DMS153 (cell line): ENCODE measurements at places on chromosomes 7 and 10.

DNA sequence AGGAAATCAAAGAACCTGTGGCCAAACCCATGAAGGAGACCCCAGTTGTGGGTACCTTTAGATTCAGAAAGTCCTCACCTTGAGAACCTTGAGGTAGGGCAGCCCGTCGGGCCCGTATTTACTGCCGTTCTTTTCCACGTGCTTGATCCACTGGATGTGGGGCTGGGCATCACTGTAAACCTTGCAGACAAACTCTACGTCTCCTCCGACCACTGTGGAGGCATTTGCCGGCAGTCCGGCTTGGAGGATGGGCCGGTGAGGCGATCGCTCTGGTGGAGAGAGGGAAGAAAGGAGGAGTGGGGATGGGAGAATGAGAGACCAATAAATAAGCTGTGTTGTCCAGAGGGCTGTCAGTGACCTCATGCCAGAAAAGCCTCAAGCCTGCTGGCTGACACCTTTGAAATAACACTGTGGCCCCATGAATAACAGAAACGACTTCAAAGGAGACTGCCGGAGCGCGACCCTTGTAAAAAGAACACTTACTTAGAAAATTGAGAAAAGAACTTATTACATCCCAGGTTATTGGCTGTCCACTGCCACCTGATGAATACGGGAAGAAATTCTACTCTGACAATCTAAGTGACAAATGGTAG, 78.2 kb downstream of the FGFR2 start:
- DNase-seq, result no peak

DNA sequence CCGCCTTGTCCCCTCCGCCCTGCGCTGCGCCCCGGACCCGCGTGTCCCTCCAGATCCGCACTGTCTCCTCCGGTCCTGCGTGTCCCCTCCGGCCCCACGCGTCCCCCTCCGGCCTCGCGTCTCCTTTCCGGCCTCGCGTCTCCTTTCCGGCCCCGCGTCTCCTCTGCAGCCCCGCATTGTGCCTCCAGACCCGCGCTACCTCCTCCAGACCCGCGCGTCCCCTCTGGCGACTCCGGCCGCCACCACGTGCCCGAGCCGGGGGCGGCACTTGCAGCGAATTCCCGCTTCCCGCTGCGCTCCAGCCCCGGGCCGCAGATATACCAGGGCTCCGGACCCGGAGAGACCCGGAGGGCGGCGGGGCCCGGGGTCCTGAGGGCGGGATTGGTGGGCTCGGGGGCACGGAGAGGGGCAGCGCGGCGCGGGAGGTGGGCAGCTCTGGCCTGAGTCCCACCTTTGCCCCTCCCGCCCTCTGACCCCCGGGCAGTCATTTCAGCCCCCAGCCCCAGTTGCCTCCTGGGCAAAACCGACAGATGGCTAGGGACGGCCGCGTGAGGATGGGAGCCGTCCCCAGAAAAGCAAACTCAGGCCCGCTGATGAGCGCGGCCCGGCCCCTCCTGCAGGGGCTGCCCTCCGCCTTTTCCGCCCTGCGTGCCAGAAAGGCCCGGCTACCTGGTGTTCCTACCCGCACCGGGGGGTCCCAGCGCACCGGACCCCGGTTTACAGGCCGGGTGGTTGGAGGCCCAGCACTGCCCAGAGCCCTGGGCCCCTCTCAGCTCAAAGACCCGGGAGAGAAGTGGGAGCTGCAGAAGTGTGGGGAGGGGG, 56.5 kb downstream of the RBM17 start:
- no peak for DNase-seq

DNA sequence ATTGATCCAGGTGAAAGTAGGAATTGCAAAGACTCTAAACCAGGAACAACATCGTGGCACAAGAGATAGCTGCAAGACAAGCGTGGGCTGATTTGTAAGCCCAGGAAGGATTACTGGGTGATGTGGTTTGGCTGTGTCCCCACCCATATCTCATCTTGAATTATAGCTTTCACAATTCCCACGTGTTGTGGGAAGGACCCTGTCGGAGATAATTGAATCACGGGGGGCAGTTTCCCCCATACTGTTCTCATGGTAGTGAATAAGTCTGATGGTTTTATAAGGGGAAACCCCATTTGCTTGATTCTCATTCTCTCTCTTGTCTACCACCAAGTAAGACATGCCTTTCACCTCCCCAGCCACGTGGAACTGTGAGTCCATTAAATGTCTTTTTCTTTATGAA, 59.5 kb downstream of the ST8SIA6 start:
- no peak for DNase-seq

DNA sequence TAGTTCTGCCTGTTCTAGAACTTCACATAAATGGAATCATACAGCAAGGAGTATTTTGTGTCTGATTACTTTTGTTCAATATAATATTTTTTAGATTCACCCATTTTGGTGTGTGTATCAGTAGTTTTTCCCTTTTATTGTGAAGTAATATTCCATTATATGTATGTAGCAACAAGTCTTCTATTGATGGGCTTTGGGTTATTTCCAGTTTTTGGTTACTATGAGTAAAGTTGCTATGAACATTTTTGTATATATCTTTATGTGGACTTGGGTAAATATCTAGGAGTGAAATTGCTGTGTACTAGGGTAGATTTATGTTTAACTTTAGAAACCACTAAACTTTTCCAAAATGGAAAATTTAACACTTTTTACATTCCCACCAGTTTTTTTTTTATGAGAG, 35.7 kb downstream of the ADK start:
- no peak for DNase-seq
